ENCODE measurements at places on chromosomes 4 and X.

DNA sequence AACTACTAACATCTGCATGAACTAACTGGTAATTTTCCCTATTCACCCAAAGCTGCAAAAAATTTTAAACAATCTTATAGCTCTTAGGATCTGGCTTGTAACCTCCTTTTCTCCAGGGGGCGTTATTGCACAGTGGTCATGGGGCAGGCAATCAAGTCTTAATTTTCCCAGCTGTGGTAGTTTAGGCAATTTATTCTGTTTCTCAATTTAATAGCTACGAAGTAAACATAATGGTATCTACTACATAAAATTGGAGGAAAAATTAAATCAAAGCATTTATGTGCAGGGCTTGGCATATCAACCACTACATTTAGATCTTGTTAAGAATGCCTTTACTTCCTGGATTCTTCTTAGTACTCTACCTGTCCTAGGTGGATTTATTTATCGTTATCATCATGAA lies 137.4 kb upstream of the GUCY1A1 start:
- no peak for DNase-seq

DNA sequence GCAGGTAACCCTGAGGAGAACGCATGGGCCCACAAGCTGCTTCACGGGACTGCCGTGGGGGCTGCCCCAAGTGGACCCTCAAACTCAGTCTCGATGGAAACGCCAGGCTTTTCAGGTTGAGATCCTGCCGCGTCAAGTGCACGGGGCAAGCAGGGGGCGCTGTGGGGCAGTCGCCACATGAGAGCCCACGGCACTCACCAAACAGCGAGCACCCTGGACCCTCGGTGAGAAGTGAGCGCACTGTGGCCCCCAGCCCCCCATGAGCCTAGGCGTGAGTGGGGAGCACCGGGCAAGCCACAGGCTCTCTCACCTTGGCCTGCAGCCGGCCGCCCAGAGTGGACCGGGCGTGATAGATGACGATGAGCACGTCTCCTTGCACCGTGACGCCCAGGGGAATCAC lies 50.9 kb upstream of the CPLX1 start:
- DNase-seq, result no peak

DNA sequence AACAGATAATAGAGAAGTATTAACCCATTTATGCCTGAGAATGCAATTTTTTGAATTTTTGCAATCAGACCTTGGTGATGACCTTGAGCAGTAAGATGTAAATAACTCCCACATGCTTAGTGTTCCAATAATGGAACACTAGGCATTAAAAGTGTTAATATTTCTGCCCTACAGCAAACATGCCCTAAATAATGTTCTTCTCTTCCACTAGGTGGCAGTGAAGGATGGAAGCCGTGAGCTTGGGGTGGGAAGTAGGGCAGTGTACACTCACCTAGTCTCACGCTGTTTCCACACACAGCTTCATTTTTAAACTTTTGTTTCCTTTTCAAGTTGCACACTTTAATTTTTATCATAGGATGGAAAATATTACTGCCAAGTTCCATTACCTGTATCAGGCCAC lies 613.1 kb upstream of the HS3ST1 start:
- no peak for DNase-seq

GRCh38 chrX:155997436-155997835 lies at the start of gene IL9R:
TSS of gene IL9R (plus strand) at chrX:155997696. CDS start at chrX:155997760, 64 bp downstream.
- DNase-seq, result no peak

DNA sequence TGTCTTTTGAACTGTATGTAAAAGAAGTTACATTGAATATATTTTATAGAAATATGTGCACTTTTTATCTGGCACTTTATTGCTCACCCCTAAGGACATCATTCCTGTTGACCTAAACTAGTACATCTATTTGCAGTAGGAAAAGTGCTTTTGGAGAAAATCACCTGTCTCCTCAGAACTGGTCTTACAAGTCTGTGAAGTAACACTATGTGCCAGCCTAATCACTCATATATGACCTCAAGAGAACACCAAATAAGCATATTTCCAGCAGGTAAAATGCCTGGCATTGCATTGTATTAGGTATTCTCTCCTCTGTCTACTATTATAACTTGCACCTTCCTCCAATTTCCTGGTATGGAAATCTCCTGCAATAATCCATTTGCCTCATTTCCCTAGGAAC lies 4.0 kb upstream of the GASK1B start:
- DNase-seq, result no peak

- DNase-seq, result no peak
Observed at GRCh38 chr4:189533603-189534002, 407.1 kb upstream of the FRG1 start.
